ENCODE measurements at places on chromosomes 12 and 14.

GRCh38 chr14:65195042-65195719 is 92.9 kb upstream of the MAX start:
- DNase-seq: no peak

DNA sequence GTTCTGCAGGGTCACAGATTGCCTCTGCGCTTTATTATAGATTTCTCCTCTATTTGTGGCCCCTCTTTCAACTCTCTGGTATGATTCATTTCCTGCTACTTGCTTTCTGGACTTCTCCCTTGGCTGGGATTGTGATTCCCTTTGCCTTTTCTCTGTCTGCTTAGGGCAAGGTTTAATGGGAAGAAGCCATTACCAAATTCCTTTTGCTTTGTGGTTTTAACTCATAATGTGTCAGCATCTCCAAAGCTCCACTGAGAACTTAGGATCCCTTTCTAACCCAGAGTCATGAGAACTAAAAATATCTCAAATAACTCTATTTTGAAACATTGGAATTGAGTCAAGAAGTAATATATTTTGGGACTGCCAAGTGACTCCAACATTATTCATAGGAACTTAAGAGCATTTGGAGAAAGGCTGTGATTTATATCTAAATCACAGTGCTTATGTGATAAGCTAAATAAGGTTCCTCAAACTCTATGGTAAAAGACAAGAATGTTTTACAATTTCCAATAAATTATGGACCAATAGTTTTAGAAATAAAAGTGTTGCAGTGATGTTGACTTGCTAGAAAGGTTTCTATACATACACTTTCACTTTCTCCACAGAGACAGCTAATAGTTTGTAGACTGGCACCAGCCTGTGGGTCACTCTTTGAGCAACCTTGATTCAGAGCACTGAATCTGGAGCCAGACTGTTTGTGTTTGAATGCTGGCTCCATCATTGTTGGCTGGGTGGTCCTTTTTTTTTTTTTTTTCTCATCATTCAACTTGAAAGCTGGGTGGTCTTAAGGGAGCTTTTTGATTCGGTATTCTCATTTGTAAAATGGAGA is 93.9 kb downstream of the DACT1 start:
- DNase-seq: no peak

- DNase-seq: no peak
These were observed 260.5 kb downstream of the NEDD1 start for GRCh38 chr12:97167598-97167997.

- no peak for DNase-seq
These were observed 8.3 kb upstream of the WSCD2 start for GRCh38 chr12:108120863-108121165.

GRCh38 chr12:85531341-85531740 is 251.3 kb downstream of the ALX1 start:
- DNase-seq: no peak

DNA sequence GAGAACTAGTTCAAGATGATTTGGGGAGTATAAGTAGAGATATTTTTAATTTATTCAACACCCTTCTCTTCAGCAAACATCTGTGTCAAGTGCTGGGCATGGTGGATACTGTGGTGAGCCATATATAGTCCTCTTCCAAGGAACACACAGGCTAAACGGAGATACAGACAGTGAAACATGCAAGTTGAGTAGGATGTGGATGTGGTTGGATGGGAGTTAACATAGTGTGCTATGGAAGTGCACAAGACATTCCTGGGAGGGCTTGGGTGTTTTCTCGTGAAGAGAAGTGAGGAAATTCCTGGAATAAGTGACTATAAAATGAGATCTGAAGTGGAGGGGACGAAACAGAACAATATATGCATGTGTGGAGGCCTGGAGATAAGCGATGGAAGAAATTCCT is 181.1 kb upstream of the NPAS3 start:
- no peak for DNase-seq

GRCh38 chr14:79016828-79017505 is 846.8 kb downstream of the NRXN3 start:
- DNase-seq: no peak

- DNase-seq: no peak
These were observed 8.5 kb downstream of the AMN start for GRCh38 chr14:102930753-102931579.
